ENCODE measurements at places on chromosomes 1 and 21.

- no peak for DNase-seq
These were observed 9.2 kb upstream of the COL6A1 start for GRCh38 chr21:45972353-45972715.

DNA sequence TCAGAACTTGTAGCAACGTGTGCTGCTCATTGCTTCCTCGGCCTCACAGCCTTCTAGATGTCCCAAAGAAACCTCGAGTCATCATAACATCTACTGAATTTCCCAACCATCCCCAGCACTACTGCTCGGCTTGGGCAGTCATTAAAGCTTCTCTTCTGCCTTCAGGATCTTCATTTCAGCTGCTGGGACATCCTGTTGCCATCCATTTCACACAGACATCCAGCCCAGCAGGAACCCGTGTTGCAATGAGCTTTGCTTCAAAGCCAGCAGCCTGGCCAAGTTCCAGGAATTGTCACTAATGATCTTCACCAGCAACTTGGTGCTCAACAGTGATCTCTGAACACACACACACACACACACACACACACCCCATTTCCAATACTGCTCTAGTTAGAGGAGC lies 18.5 kb downstream of the WLS start:
- peak; percentile 42 for DNase-seq

DNA sequence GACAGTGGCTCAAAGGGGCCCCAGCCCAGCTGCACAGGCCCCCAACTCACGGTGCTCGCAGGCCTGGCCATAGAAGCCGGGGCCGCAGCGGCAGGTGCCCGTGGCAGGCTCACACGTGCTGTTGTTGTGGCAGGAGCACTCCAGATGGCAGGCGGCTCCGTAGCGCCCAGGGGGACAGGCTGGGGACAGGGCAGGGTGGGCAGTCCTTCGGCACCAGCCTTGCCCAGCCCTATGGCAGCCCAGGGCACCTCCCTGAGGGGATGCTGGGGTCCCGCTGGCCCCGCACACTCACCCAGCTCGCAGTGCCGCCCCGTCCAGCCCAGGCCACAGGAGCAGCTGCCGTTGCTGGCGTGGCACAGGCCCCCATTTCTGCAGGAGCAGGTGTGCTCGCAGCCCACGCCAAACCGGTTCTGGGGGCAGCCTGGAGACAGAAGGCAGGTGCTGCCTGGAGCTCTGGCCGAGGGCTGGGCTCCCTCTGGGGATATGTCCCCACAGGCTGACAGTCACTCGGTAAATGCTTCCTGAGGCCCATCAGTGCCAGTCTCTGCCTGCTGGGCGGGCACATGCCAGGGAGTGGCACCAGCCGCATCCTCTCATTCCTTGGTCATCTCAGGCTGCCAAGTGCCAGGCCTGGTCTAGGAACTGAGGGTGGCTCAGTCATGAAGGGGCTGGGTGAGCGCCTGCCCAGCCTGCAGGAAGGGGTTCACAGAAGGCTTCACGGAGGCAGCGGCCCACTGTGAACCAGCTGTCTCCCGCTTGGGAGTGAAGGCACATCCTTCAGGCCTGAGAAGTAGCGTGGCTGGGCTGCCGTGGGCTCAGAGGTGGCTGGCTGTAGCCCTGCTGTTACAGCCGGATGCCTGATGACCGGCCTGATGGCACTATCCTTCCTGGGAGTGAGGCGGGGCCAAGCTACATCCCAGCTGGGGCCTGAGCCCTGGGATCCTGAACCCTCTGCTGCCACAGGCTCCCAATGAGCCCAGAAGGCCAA lies 40.1 kb downstream of the ARHGEF16 start:
- DNase-seq: no peak

DNA sequence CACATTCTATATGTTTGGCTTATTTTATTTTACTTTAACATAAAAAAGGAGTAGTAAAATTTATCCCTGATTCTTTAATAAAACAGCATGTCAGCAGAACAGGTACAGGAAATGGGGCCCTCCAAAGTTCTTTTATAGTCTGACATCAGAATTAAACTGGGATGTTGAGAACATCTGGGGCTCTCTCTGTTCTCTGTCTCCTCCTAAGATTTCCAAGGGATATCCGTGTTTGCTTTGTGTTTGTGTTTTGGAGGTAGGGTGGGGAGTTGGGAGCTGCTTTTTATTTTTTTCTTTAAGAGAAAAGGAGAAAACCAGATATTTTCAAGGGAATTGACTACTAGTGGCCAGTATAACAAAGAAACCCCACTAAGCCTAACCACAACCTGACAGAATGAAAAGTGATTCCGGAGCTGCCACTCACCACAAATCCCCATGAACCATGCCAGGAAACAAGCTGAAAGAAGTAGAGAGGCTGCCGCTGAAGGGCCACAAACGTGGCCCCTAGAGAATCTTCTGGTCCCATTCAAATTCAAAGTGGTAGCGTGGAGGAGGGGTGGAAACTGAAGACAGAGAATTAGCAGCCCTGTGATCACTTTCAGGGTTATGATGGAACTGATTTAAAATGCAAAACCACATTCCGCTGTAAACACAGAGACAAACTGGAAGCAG lies 369.6 kb upstream of the ADGRL2 start:
- DNase-seq: no peak

DNA sequence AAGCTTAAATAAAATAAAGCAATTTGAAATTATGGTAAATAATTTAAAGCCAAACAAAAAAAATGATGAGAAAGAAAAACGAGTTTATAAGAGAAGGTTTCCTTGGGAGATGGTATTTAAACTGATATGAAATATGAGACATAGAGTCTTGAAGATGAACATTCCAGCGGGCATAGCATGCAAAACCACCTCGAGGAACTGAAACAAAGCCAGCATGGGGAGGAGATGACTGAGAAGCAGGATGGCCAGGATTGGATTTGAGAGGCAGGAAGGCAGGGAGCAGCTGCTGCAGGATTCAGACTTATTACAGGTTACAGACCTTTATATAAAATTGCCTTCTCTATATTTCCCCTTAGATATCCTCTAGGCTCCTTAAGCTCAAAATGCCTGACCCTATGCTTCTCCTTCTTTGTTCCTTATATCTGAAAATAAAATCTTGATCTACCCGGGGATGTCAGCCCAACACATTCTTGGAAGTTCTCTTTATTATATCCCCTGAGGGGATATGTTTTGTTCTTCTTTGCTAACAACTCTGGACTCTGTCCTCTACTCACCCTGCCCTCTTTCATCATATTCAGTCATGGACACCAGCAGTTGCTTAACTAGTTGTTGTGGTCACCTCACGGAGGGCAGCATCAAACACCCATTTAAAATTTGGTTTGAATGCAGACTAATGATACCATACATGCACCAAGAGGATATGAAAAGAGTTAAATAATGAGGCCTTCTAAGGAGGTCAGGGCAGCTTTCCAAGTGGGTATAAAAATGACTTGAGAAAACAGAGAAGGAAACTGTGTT lies 719.1 kb upstream of the B3GALT2 start:
- no peak for DNase-seq

GRCh38 chr1:212044851-212045250 lies 9.3 kb downstream of the DTL start:
- no peak for DNase-seq

All from NCI-H1694 (cell line).